ENCODE measurements at places on chromosomes 7 and 10.

DNA sequence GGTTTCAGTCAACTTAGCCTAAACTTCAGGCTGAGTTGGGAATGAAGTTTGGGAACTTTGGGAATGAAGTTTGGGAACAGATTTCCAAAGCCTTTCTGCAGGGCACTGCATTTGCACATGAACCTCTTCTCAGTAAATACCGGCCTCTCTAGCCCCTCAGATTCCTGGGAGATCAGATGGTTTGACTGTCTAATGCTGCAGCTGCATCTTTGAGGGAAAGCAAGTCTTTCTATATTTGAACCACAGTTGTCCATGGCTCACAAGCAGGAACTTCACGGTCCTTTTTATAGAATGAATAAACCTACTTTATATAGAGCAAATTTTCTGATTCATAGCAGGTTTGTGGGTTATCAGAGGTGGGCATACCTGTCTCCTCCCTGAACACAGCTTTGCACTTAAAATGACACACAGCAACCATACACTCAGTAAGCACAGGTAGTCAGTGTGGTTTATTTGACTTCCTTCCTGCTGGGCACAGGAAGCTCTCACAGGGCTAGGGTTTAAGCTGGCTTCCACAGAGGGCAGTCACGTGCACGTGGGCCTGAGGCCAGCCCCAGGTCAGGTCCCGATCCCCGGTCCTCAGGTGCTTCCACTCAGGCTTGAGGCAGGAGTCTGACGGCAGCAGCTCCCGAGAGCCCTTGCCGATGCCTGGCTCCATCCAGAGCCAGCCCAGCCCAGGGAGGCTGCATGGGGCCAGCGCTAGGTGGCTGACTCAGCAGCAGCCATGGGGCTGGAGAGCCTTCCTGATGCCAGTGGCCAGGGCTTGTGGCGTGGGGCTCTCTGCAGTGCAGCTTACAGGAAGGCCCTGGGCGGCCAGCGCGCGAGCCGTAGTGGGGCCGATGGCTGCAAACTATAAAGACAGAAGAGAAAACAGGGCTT lies 12.8 kb upstream of the MMP21 start:
- DNase-seq, result no peak

DNA sequence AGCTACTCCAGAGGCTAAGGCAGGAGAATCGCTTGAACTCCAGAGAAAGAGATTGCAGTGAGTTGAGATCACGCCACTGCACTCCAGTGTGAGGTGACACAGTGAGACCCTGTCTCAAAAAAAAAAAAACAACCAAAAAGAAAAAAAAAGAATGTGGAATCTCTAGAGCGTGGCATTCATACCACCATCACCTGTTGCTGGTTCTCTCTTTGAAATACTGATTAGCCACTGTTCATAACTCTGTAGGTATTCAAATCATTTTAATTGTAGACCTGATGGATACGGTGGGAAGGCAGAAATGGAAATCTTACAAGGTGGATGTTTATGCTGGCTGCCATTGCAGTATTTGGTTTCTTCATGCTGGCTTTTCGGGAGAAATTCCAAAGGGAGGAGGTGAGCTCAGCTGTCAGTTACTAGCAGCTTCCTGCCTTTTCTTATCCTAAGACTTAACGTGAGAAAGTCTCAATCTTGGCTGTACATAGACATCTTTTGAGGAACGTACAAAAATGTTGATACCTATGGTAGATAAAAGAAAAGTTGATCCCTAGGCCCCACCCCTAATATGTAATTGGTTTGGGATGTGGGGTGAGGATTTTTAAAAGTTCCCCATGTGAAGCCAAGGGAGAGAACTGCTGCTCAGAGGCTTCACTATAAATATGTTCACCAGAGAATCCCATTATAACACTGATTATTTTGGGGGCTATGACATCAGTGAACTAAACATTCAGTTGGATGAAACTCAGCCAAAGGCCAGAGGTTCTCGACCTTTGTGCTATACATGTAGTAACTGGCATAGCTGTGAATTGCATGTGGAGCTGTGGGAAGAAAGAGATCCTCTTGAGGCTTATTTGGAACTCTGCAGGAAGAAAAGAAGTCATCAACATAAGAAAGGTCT lies 26.9 kb upstream of the MKLN1 start:
- DNase-seq, result no peak

- DNase-seq, result no peak
Measured at GRCh38 chr7:26553582-26553981, 261.9 kb downstream of the SNX10 start.

DNA sequence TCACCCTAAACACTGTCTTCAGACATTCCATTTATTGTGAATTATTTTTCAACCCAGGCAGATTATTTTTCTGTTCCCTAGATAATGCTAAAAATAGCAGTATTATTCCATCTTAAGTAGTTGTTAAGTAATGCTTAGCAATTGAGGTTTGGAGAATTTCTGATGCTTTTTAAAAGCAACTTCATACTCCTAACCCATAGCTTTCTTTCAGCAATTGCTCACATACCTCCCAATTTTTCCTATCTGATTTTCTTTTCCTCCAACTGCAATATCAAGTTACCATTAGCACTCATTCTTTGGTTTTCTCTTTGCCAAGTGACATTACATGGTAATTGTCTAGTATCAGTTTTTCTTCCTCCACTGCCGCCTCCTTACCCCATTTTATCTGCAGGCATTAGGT lies 104.7 kb downstream of the GPR85 start:
- DNase-seq, result no peak

GRCh38 chr7:33623267-33623666 lies 282.1 kb upstream of the BMPER start:
- DNase-seq, result no peak

DNA sequence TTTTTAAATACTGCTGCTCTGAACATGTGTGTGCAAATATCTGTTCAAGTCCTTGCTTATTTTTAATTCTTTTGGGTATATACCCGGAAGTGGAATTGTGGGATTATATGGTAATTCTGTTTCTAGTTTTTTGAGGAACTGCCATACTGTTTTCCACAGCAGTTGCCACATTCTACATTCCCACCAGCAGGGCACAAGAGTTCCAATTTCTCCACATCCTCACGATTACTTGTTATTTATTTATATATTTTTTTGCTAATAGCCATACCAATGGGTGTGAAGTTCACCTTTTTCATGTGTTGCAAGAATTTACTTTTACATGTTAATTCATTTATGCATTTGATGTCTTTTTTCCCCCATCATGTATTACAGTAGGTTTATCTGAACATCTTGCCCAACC lies 79.6 kb upstream of the CXCL12 start:
- DNase-seq, result no peak

- no peak for DNase-seq
Measured at GRCh38 chr10:11713186-11713743, 28.9 kb upstream of the ECHDC3 start.

DNA sequence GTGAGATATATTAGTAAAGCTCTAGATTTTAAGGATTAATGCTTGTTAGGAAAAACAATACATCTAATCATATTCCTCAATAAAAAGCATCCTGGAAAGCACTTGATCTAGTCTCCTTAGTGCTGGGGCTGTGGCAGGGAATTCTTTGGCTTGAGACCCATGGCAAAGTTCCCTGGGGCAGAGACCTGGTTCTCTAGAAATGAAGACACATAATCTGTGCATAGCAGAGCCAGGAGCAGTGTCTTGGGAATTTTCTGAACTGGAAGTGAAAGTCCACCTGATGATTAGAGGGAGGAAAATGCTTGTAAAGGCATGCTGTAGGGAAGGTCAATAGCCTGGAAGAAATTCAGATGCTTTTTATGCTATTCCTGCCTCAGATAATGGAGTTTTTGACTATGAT lies 247.4 kb downstream of the CDK14 start:
- DNase-seq, result no peak

- DNase-seq, result no peak
Measured at GRCh38 chr7:10952588-10952987, 21.1 kb upstream of the PHF14 start.

DNA sequence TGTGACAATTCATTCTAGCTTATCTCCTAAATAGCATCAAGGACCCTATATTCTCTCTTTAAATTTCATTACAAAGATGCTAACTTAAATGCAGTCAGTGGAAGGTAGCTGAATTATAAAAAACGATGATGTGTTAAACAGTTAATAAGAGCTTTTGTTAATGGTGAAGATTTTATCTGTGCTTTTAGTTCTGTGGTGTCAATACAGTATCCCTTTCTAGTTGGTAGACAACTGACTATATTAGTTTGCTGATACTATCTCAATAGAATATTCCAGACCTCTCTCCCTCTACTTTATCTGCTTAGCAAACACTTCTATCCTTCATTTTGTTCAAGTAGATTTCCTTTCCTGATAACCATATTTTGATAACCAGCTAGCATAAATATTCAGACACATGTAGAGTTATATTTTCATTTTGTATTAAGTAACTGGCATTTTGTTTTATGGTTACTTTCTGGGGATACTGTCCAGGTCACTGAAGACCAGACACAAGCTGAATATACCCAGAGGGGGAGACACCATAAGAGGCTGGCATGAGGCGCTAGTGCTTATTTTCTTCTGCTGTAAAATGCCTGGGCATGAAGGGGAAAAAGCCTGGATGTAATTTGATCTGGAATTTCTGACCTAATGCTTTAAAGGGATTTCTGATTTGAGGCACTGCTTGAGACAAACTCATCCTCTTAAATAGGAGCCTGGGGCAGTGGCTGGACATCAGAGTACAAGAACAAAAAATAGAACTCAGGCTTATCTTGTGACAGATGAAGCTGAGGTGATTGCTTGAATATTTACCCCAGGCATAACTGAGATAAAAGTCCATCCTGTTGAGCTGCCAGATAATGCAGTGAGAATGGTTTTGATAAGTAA lies 197.5 kb downstream of the MALRD1 start:
- no peak for DNase-seq

DNA sequence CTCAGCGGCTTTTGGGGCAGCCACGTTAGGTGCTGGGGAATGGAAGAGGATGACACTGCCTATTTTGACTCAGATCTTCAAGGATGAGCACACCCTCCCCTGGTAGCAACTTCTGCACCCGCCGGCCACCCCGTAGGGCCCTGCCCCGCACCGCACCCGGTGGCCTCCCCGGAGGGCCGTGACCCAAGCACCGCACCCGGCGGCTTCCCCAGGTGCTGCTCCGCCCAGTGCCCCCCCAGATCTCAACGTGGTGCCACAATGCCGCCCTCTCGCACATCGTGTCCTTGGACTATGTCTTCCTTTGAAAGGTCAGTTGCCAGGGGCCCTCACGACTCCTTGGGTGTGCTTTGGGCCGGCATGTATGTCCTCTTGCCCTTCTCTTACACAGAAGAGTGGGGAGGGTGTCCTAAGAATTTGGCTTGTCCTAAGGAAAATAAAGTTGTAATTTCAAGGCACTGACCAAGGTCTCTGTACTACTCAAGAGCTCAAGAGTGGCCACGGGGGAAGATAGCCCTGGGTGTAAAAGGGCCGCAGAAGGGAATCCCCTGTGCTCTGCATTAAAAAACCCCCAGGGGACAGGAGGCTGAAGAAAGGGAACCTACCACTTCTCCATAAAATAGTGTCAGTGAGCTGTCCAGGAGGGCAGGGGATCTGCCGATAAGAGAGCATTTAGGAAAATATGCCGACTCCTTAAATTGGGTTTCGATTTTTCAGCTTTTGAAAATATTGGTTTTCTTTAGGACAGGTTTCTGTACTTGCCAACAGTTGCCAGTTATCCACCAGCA lies 1.6 kb upstream of the LANCL2 start:
- DNase-seq, result no peak

Measured in substantia nigra (tissue), 51 donors.